ENCODE measurements at places on chromosomes 1 and 21.
A peak's percentile ranks its signal among the peaks of the same experiment; 100 is the strongest.

DNA sequence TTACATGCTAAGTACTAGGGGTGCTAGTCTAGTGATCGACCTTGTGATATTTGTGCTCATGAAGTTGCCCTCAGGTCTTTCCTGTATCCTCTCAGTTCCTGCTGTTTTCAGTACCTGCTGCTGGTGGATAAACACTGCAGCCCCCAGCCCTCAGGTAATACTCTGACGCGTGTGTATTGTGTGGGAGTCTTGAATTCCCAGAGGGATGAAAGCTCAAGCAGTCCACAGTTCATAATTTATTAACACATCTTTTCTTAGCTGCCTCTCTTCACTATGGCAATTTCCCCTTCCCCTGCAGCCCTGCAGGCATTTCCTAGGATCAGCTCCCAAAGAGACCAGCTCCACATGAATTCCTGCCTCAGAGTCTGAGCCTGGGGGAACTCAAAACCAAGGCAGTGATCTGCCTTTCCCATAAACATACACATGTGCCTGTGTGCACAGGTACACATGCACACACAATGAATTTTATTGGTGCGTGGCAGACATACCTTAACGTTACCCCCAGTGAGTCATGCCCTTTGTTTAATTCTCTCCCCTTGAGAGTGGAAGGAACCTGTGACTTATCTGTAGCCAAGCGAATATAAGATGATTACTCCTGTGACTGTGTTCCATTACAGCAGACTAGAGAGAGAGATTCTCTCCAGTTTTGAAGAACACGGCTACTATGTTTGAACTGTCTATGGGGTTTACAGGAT, 14.1 kb upstream of the HMGCS2 start:
- no peak for DNase-seq

DNA sequence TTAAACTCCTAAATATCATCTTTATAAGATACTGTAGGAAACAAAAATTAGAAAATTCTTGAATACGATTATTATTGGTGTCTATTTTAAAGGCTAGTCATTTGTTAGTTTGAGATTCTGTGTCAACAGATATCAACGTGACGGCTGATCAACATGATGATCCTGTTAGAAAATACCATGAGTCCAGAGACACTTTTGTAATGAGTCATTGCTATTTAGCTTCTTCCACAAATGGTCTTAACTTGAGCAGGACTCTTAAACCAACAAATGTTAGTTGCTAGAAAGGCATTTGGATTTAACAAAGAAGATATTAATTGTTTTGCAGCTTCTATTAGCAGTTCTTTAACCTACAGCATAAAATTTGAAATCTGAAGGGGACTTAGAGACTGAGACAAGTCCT, 131.2 kb downstream of the TGFB2 start:
- no peak for DNase-seq

GRCh38 chr1:99992044-99992722, 22.4 kb downstream of the SLC35A3 start:
- no peak for DNase-seq

DNA sequence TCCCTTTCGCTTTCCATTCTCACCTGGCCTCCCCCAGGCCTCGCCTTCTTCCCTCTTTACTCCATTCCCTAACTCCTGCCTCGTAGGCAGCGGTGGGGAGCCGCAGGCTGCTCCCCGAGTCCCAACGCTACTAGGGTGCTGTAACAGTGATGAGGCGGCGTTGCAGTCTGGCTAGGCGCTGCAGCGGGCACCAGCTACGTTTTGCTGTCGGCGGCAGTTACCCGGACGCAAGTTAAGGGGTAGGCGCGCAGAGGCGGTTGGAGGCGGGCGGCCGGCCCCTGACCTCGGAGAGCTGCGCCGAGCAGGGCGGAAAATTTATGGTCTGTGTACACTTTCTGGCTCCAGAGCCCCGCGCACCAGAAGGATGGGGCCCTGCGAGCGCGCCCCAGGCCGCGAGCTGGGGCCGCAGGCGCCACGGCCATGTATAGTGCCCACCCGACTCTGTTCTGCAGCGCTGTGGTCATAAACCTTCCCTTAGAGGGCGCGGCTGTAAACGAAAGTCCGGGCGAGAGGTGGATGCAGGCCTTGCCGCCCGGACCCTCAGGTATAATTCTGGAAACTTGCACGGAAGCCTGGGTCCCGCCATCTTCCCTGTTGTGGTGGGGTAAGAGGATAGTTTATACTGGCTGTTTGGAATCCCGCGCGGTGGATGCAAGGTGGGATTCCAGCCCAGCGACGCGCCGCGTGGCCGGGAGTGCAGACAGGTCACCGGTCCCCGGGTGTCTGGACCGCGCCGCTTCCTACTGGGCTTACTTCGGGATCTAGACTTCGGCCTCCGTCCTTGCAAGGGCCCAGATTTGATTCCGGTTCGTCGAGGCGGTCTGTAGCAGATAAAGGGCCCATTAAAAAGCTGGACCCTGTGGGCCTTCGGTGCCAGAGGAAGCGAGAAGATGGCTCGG, 15.0 kb downstream of the HLX start:
- no peak for DNase-seq

DNA sequence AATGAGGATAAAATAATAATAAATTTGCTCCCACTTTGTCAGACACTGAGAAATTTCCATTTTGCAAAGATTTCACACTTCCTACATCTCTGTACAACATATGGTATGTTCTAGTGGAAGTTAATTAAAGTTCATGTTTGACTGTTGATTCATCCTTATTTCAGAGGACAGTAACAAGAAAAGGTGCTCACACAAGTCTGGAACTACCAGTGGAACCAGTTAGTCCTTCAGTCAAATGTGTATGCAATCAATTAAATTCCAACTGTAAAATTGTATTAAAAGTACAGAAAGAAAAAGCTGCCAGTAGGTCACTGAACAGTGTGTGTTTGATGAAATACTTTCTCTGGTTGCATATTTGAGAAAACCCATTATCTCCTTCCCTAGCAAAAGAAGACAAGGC, 496.0 kb upstream of the PKN2 start:
- no peak for DNase-seq

DNA sequence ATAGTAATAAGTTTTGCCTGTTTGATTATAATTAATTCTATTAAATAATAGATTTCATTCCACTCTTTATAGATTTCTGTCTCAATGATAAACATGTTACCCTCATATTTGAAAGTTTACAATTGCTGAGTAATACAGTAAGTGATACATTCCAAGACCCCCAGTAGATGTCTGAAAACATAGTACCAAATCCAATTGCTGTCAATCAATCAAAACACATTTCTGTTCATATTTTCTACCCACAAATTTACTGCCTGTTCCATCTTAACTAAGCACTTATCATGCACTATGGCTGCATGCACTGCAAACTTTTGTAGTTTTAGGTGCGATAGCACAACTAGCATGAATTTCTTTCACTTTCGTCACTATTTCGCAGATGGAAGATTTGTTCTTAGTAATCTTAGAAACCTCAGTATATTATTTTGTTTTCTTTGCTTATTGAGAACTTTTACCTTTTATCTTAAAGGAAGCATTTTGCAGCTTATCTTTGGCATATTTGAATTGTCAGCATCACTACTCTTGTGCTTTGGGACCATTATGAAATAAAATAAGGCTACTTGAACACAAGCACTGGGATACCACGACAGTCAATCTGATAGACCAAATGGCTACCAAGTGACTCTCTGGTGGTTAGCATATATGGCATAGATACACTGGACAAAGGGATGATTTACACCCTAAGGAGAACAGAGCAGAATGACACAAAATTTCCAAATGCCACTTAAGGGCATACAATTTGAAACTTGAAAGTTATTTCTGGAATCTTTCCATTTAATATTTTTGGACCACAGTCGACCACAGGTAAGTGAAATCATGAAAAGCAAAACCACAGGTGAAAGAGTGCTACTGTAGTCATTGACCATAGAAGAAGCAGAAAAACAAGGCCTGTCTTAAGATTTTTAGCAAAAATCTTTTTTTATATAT, 67.6 kb downstream of the RGS13 start:
- DNase-seq = no peak

DNA sequence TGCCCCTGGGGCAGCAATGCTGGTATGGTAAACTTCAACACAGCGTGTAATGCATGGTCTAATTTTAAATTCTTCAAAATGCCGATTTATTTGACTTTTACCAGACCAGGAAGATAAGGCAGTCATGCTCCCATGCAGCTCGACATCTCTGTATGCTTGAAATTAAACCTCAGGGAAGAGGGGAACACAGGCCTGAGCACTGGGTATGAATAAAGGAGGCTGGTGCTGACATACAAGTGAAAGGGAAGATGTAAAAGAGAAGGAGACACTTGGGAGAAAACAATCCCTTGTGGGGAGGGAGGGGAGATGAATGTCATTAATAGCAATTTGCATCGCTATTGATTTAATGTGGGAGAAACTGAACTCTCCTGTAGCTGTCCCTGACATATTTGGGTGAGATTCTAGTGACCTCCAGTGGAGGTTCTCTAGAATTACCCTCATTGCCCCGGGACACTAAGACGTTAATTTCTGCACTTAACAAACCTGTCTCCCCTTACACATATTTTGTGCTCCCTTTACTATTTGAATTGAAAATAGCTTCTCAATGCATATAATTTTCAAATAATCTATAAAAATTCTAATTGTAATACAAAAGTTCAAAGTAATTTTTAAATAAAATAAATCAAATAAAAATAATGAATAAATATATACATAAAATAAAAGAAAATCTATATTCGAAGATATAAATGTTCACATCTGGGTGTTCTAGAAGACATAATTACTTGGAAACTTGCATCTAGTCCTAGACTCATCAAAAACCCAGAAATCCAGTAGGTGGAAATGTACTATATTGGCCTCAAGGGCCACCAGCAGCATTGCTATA, 283.1 kb downstream of the LMX1A start:
- DNase-seq = no peak

DNA sequence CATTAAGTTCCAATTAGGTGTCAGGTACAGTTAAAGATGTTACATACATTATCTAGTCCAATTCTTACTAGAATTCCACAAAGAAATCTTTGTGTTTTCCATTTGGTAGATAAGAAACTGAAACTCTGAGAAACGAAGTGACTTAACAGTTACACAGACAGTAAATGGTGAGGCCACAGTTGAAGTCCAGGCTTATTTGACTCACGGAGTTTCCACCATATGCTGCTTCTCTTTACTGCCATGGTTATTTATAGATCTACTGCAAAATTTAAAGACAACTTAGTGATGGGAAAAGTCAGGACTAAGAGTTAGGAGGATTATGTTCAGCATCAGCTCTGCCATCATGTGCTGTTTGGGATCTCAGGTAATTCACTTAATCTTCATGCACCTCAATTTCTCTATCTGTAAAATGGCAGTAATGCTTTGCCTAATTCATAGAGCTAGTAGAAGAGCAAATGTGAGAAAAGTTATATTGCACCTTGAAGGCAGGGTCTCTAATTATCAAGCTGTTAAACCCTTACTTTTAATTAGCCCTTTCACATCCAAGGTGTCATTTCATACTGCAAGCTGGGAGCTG, 26.2 kb upstream of the SAMSN1 start:
- DNase-seq = no peak

DNA sequence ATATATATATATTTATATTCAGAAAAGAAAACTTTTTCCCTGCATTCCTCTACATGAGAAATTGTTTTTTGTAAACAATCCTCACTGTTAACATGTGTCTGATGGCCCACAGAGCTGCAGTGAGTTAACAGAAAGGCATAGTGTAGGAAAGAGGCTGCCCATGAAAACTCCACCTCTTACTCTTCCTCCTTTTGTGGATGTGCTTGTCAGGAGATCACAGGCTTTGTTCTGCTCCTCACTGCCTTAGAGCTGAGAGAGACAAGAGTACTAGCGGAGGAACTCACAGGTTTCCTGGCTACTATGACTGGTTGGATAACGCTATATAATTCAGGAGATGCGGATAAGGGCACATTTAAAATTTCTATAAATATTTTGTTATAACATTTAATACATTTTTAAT, 200.6 kb downstream of the BRINP3 start:
- DNase-seq = no peak

DNA sequence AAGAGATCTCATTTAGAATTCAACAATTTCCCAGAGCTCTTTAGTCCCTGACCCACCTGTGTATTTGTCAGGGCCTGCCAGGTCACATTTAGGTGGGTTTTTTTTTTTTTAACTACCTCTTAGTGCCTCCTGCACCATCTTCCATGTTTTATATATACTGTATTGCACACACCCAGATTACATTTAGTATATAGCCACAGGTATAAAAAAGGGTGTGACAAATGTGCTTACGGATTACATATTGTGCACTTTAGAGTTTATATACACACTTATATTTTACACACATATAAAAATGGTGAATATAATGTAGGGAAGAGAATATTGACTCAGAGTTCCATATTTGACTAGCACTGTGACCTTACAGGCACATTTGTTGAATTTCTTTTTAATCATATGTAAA, 17.4 kb upstream of the LRIG2 start:
- DNase-seq = no peak

DNA sequence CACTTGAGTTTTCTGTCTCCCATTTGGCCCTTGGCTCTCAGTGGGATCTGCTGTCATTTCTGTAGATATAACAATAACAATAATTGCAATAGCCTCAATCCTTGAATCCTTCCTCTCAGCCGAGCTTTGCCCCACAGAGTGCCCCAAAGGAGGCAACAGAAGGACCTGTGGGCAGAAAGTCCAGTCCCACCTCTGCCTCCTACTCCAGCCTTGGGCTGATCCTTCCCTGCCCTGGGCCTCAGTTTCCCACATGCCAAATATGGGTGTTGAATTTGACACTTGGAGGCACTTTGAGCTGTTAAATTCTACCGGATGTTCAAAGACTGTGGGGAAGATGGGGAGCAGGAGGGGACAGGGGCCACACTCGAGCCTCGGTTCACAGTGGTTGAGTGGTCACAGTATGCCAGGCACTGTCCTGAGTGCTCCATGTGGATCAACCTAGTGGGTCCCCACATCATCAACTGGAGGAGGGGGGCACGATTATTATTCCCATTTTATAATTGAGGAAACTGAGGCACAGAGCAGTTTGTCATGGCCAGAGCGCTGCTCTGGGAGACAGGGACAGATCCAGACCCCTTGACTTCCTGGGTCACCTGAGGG, 307.1 kb downstream of the MATN1 start:
- no peak for DNase-seq

GRCh38 chr1:54108156-54108555, 44.6 kb downstream of the CDCP2 start:
- no peak for DNase-seq

DNA sequence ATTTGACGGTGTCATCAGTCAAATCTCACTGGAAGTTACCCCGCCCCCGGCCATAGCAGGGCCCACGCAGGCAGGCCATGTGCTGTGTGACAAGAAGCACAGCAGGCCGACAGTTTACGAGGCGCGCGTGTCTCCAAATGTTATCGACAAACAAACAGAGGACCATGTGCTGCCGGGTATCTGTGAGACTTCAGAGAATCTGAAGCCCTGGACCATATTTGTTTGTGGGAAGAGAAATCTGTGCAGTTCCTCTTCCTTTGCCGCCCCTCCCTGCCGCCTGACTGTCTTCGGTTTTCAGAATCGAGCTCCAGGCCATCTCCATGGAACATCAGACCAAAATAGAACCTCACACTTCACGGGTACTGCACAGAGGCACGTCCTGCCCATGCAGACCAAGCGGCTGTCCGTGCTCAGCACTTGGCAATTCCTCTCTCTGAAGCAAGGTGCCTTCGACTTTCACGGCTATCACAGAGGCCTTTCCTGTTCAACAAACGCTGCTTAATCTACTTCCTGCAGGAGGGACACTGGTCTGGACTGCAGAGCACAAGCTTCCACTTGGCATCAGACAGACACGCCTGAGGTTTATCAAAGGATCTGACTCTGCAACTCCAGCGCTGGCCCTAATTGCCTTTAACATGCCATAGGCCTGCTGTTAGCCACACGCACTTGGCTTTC, 135.7 kb upstream of the KRTAP19-8 start:
- DNase-seq = peak; percentile 65
